Suppressor macrophage treated with lipopolysaccharide for 1 hour (primary cell): ENCODE measurements at places on chromosomes 13 and 19.

DNA sequence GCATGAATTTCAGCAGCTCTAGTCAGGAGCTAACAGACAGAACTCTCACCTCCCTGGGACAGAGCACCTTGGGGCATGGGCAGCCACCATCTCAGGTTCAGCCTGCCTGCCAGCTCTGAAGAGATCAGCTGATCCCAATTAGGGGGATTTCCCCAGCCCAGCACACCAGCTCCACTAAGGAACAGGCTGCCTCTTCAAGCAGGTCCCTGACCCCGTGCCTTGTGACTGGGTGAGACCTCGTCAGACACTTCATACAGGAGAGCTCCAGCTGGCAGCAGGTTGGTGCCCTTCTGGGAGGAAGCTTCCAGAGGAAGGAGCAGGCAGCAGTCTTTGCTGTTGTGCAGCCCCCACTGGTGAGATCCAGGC, 84.5 kb upstream of the UFM1 start:
- no peak for DNase-seq

DNA sequence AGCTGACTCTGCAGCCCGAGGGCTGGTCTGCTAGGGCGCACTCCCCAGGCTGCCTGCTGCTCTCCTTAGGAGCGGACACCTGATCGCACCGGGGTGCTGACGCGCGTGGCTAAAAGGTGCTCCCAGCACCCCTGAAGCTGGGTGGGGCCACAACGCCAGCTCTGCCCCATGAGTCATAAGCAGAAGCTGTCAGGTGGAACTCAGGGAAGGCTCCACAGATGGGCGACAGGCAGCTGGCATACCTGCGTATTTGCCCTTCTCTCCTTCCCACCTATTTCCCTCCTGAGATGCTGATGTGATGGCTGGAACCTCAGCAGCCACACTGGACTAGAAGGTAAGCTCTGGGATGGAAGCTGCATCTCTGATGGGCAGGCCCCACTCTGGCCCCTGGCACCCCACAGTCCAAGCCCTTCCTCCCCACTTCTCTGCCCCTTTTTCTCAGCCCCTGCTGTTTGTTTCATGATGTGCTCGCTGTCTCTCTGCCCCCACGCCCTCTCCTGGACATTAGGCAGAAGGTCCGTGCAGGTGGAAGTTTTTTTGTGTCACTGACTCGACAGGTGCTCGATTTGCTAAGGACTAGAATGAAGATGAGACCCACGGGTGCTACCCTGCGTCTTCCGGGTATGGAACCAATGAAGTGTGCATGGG, 30.3 kb upstream of the CACTIN start:
- DNase-seq: no peak

GRCh38 chr19:43532571-43532961, 422 bp upstream of the ZNF575 start:
- DNase-seq: no peak

GRCh38 chr13:108760541-108760940, 131.1 kb downstream of the MYO16 start:
- no peak for DNase-seq

- DNase-seq: no peak
These were observed 7.4 kb downstream of the RUBCNL start for GRCh38 chr13:46379611-46380010.

GRCh38 chr13:46168783-46169182, 13.2 kb downstream of the LCP1 start:
- DNase-seq: peak; percentile 75

- DNase-seq: peak; percentile 93
These were observed at the start of gene TRIP10 for GRCh38 chr19:6739390-6739882. TRIP10 (plus strand) TSS chr19:6739680; CDS start chr19:6739762, 82 bp downstream.

DNA sequence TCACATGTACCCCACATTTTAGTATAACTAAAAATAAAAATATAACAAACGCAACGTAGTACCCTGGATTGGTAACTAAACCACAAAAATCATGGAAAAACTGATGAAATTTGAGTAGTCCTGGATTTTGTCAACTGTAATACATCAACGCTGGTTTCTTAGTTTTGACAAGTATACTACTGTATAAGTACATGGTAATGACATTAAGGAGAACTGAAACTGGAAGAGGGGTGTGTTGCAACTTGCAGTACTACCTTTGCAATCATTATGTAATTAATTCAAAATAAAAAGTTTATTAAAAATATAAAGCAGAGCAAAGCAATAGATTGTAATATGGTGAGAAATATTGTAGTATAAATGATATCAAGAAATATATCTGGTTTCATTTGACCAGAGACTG, 1158.0 kb upstream of the SPRY2 start:
- DNase-seq: no peak

- no peak for DNase-seq
These were observed at the start of gene ATP8B3 for GRCh38 chr19:1811942-1812425. ATP8B3 (minus strand) TSS chr19:1812276; CDS start chr19:1811736, 540 bp downstream.
